Activated T-cell treated with anti-CD3 and anti-CD28 coated beads for 48 hours (primary cell): ENCODE measurements at places on chromosomes 4 and X.

GRCh38 chrX:100928660-100929613, at the start of gene XKRX:
TSS of gene XKRX (minus strand) at chrX:100928917. CDS start at chrX:100928304, 613 bp downstream.
- DNase-seq: peak; percentile 8

DNA sequence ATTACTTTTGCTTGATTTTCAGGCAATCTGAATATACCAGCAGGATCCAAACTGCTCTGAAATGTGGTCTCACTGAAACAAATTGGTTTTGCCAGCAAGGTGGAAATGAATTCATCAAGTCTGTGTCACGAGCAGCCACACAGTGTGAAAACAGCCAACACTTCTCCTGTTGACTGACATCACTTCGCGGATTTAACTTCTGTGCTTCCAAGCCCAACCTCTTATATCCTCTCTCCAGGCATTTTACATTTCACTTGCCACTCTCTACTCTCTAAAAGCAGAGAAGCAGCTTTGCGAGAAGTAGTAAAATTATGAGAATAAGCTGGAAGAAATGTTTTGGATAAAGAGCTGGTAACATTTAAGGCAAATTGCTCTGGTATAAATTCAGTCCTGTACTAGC, 106.1 kb upstream of the FRG1 start:
- no peak for DNase-seq

- peak; percentile 86 for DNase-seq
These were observed 473 bp upstream of the CCNQ start for GRCh38 chrX:153599192-153600031.

GRCh38 chrX:149916745-149917392, 12.5 kb upstream of the HSFX4 start:
- DNase-seq: no peak

GRCh38 chr4:163245044-163245728, 78.5 kb upstream of the NAF1 start:
- DNase-seq: no peak

DNA sequence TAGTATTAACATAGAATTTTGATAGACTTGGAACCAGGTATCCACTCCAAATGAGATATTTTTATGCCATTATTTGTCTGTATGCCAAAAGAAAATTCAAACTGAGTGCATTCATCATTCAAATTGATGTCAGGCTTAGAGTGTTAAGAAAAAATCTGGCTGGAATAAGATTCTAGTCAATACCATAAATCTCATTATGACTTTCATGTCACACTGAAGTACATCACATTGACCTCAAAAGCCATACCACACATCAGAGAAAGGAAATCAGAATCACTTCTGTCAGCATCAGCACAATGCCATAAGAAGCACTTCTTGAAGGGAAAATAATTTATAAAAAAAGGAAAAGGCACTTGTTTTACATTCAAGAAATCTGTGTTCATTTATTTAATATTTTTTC, 119.0 kb upstream of the BMP3 start:
- DNase-seq: no peak

GRCh38 chrX:132815643-132816042, 142.8 kb downstream of the HS6ST2 start:
- no peak for DNase-seq

DNA sequence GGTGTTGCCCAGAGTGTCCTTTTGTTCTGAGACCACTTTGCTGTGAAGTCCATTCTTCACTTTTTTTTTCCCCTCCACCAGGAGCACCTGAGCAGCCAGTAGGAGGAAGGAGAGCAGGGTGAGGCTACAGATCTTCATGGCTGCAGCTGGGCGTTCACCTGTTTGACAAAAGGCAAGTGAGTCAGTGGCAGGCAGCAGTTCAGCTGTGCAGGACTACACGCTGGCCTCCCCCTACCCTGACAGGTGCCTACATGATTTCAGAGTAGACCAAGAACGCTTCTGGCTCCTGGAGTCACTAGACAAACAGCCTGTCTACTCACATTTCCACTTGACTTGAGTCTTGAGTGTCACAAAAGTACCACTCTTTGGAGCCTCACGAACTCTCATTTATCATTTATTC, 2.0 kb downstream of the FGFBP1 start:
- no peak for DNase-seq

DNA sequence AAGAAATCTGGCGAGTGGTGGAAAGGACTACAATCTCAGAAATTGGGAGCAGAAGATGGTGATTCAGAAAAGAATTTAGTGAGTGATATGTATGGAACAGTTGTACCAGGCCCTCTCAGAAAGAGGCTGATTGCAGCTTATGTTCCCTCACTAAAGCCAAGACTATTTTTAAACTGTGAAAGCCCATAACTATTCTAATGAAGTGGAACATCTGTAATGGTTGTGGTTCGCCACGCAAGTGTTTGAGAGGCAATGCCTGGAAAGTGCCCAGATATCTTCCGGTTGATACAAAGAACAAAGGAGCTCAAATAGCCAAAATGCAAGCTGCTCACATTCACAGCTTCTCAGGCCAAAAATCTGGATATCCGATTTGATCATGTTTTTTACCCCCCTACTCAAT, 1250.7 kb downstream of the RAPGEF2 start:
- DNase-seq: no peak

DNA sequence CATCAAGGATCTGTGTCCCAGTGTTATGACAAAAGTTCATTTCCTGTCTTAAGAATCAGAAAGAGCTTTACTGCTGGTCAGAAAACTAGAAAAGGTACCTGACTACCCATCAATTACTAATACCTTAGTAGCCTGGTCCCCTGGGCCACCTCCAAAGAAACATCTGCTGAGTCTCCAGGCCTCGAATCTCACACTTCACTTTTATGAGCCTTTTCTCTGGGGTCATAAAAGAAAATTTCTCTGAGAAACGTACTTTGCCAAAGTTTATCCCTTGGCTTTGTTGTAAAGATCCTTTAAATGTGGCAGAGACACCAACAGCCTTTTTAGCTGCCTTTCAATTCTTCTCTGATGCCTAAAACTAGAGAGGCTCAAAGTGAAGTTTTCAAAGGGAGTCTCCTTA, 17.8 kb downstream of the GUCY1A1 start:
- no peak for DNase-seq

DNA sequence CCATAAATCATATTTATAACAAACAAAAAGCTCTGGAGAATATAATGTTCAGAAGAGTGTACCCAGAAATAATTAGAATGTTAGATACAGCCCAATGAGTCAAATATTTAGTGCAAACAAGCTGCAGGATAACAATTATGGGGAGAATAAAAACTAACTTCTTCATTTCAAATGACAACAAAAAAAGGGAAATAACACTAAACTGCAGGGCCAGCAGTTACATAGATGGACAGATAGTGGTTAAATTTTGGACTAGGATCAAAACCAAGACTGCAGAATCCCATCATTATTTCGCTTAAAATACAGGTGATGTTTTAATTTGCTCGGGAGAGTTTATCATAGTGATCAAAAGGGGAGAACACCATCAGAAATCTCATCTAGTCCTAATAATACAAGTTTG, 617 bp upstream of the GPR34 start:
- DNase-seq: no peak

- DNase-seq: no peak
These were observed 392.3 kb upstream of the GALNT7 start for GRCh38 chr4:172776203-172776861.

GRCh38 chr4:119728185-119728584, 99.6 kb upstream of the PDE5A start:
- no peak for DNase-seq

- DNase-seq: no peak
These were observed 94.0 kb upstream of the TEX13A start for GRCh38 chrX:105314458-105314857.

GRCh38 chrX:136863826-136864225, 16.7 kb downstream of the RBMX start:
- no peak for DNase-seq

- no peak for DNase-seq
These were observed 47.4 kb downstream of the ATXN3L start for GRCh38 chrX:13272426-13272825.

DNA sequence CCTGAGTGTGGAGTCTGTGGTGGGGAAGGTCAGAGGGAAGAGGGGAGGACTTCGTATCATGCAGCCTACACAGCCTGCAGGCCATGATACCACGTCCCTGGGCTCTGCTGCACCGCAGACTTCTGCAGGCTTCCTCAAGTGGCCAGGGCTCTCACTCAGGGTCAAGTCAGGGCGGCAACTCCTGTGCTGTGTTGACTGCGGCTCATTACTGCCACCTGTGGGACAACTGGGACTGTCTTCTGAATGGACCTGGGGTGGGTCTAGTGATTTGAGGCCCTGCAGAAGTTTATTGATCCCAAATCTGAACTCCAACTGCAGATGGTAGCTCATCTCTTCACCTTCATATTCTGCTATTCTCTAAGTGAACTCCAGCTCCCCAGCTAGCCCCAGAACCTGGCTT, 167.1 kb downstream of the NSUN7 start:
- peak; percentile 52 for DNase-seq

DNA sequence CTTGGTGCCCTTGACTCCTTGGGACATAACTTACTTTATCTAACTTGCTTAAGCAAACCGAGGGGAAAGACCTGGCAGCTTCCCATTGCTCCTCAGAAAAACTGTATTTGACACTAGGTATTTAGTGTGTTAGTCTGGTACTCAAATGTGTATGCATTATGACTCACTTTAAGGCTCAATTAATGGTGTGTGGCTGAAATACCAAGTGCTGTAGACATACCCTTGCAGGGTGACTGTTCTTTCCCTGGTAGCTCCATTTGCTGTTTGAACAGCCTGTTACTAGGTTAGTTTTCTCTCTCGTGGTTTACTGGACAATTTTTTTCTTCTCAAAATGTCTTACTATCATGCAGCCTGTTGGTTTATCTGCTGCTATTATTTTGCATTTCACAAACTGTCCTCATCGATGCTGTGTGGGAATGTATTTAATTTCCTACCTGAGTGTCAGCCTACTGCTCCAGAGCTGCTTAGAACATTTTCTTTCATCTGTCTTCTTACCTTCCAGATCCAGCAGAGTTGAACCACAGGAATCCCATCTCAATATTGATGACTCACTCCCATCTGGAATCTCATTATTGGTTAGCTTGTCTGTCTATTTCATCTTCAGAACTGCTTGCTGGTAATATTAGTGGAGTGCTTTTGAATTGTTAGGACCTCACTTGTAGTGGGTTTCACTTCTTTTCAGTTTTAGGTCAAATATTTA, 158.0 kb upstream of the FAT1 start:
- no peak for DNase-seq

DNA sequence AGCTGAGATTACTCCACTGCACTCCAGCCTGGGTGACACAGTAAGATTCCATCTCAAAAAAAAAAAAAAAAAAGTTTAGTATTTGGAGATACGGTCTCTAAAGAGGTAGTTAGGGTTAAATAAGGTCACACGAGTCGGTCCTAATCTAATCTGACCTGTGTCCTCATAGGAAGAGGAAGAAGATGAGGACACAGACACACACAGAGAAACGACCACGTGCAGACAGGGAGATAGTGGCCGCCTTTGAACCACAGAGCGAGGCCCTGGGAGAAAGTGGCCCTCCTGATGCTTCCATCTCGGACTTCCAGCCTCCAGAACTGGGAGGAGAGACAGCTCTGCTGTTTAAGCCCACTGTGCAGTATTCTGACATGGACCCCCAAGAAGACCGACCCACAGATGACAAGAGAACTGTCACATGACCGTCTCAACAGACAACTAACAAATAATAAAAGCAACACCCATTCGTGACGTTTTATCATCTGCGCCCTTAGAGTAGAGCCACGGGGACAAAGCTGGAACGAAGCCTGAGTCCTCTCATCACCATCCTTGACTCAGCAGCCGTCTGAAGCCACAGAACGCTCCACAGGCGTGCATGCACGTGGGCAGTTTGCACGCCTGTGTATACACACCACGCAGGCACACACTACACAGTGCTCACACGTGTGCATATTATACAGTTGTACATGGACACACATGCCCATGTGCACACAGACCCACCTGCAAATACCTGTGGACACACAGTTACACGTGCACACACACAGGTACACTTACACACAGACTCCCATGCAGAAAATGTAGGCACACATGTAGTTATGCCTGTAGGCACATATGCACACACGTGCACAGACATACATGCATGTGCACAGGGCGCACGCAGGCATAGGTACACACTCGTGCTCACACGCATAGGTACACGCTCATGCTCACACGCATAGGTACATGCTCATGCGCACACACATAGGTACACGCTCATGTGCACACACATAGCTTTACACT, 51.7 kb downstream of the FAM53A start:
- no peak for DNase-seq

GRCh38 chrX:85111347-85111746, 107.7 kb downstream of the APOOL start:
- no peak for DNase-seq

- no peak for DNase-seq
These were observed 56.7 kb downstream of the NPY2R start for GRCh38 chr4:155265113-155265512.

GRCh38 chrX:65528293-65528692, 6.3 kb downstream of the LAS1L start:
- DNase-seq: no peak

DNA sequence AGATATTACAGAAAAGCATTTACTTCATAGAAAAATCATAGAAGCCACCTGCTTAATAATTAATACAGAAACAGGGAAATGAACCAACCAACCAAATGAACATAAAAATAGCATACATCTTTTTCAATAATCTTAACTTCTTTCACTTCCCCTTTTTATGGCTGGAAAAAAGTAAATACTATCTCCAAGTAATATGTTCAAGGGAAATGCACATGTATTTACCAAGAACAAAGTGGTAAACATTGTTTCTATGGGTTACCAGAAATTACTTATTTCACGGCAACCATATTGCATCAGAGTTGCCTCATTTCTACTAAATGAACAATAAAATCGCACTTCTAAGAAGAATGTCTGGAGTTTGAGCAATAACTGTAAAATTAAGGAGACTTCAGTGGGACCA, 321.3 kb downstream of the TMA16 start:
- no peak for DNase-seq

DNA sequence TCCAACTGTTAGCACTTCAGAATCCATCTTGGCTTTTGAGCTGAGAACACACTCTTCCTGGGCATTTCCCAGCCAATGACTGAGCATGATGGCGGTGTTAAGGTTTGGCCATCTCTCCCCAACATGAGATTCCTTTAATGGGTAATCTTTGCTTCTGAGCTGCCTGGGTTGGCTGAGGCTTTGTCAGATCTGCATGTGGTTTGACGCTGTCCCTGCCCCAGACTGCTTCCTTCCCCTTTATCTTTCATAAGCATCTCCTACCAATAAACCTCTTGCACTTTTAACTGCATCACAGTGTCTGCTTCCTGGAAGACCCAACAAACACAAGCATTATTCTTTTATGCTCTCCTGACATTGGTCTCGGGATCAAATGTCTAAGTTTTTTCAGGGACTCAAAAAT, 31.5 kb upstream of the DIPK2B start:
- DNase-seq: no peak
